ENCODE measurements at places on chromosomes 7 and 10. TPM values are rescaled to one million over a fixed set of nuclear protein-coding genes. Genes with fewer than 3 reads are reported as not detected.

DNA sequence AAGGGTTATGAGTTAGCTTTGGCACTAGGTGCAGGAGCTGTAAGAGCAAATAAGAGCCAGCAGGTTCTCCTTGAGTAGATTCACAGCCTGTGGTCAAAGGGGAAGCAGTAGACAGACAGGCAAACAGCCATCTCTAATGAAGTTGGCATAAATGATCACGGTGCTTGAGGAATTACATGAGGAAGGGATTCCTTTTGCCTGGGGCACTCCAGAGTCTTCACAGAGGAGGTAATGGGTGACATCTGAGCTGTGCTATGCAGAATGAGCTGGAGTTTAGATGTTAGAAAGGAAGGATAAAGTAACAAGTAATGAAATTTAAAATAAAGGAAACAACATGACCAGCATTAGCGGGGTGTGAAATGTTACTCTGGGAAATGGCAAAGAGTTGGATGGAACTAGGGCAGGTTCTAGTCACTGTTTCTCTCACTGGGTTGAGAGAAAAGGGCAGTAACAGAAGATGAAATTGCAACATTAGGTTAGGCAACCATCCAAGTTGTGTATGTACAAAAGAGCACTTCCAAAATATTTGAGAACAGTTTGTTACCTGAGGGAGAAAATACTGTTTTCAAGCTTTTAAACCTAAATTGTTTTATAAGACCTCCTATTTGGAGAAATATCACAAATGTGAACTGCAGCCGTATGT, 613.8 kb downstream of the PHTF2 start:
- no peak for DNase-seq

GRCh38 chr10:36026081-36026480, 384.0 kb upstream of the FZD8 start:
- no peak for DNase-seq

GRCh38 chr7:155741805-155742204, 70.5 kb downstream of the SHH start:
- peak; percentile 31 for DNase-seq

GRCh38 chr7:23058408-23059096, 44.6 kb upstream of the HYCC1 start:
- DNase-seq: no peak

IGFBP1 gene
- total RNA-seq: not detected

DNA sequence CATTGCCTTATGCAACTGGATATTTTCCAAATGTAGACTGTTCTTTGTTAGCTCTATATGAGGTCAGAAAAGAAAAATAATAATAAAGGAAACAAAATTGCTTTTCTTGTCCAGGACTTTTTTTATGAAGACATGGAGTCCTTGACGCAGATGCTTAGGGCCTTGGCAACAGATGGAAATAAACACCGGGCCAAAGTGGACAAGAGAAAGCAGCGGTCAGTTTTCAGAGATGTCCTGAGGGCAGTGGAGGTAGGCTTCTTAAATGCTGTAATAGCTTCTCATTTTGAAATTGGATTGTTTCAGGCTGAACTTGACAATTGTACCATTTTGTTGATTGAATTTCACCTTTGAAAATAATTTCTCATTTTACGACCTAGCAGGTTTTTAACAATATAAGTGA, 12.9 kb upstream of the LSMEM1 start:
- DNase-seq: no peak

GRCh38 chr7:87110778-87111177, 41.5 kb upstream of the DMTF1 start:
- no peak for DNase-seq

GRCh38 chr7:37495574-37496184, 47.0 kb upstream of the ELMO1 start:
- no peak for DNase-seq

DNA sequence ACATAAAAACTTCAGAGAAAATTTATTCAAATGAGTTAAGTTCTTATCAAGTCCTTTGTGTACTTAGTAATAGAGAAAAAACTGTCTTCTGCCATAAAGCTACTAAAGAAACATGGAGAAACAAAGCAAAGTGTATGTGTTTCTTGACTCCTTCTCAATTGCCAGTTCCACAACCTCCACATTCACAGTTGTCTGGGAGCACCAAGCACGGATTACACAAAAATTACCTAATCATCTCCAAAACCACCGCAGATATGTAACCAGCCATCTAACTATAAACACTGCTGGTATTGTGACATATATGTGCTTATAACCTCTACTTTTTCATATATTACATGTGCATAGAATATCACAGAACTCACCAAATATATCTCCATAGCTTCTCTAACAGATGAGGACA, 23.1 kb downstream of the MAGI2 start:
- no peak for DNase-seq

DNA sequence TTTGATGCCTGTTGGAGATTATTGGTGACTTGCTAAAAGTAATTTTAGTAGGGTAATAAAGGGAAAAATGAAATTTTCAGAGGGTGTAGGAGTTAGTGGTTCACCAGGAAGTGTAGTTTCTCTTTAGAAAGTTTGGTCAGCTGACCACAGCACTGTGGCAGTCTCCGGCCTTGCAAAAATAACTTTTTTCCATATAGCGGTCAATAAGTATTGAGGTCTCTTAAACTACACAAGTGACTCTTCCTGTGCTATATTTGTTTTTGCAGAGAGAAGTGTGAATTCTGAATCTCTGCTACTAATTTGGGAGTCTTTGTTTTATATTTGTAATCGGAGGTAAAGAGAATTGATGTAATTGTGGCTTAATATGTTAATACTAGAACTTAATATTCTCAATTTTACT, 24.3 kb downstream of the PTPN12 start:
- DNase-seq: no peak

DNA sequence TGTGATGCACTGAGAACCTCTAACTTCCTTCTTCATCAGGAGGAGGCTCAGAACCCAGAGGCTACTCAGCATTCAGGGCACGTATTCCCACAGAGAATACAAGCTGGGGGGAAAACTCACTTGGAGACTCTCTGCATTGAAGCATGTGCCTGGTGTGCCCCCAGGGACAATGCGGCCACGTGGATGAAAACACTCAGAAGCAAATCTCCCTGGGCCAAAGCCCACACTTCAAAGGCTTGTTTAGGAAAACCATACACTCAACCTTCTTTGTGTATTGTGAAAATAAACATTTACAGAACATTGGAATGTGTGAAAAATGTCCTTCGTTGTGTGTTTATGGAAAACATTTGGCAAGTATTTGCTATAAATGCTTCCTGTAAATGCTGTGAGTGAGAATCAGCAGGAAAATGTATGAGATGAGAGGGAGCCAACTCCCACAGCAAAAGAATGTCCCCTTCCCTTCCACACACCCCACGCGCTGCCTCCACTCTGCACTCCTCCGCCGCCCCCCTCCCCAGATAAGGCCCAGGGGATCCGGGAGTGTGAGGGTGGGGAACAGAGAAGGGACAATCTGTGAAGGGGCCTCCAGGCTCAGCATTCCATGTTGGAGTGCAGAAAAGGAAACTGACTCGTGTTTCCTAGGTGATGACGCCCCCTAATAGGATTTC, 339.5 kb downstream of the ELMO1 start:
- no peak for DNase-seq

All from activated B cell treated with CpG ODN at 0.5 μM for 24 hours (primary cell).